AG08395 (cell line): ENCODE measurements at places on chromosomes 16 and 17.

GRCh38 chr17:61402978-61403800, 3.5 kb downstream of the TBX2 start:
- no peak for DNase-seq

GRCh38 chr17:39536468-39536867, 71.3 kb downstream of the NEUROD2 start:
- no peak for DNase-seq

GRCh38 chr16:76984196-76984595, 206.8 kb upstream of the MON1B start:
- DNase-seq = no peak

- no peak for DNase-seq
These were observed 1.5 kb downstream of the NPLOC4 start for GRCh38 chr17:81635431-81635830.

DNA sequence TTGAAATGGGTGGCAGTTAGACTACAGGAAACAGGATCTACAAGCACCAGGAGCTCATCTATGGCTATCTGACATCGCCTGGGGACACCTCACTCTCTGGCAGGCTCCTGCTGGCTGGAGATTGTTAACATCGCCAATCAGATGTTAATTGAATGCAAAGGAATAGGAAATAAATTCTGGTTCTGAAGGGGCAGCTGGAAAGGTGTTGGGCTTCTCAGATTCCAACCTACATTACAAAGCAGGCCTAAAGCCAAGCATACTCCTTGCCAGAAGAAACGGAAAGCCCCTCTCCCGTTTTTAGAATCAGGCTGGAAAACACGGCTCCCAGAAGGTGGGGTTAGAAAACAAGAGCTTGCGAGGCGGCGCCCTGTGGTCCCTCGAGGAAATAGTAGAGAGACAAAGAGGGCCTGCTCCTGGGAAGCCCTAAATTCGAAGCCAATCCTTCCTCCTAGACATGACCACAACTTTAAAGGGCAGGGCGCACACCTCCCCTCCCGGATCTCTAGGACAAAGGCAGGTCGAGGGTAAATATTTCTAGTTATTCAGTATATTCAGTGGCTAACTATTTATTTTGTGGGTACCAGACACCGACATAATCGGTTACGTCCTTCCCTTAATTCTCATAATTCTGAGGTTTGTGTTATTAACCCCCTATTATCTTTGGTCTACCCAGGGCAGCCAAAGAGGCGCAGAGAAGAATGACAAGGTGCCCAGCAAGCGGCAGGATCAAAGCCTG, 763 bp upstream of the TOM1L1 start:
- DNase-seq = no peak

DNA sequence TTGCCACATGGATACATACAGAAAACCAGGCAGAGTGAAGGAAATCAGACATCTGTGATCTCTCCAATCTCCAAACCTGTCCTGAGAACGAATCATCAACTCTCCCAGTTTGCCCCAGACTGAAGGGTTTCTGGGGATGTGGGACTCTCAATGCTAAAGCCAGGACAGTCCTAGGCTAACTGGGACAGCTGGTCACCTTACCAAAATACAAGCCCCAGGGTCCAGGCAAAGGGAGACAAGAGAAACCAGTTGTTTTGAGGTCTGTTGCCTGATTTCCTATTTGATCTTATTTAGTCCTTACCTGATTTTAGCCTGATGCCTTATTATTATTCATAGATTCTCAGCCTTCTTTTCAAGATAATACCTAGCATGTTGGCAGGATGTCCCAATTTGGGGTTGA, 51.7 kb upstream of the TAC4 start:
- DNase-seq = no peak

DNA sequence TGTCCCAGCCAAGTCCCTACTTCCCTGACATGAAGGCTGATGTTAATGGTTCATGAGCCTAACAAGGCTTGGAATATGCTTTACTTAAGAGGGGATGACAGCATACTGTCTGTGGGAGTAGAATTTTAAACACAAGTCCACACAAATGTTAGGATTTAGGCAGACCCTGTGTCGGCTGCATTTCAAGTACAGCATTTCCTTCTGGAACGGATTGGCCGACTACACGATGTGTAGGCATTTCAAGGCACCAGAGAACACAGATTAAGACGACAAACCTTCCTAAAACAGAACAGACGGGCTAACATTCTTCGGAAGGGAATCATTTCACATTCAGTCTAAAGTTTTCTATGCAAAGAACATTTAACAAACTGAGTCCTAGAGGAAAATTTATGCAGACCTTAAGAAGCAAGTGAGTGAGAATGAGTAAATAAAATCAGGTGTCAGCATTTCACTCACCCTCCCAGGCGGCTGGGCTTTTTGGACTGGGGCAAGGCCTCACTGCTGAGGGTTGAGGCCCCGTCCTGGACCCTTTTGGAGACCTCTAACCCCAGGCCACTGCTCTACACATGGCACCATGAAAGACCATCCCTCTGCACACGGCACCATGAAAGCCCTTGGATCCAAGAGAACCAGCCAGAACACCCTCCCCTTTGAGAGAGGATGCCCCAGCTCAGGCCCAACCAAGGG, 67.5 kb downstream of the SMPD3 start:
- DNase-seq = no peak

- DNase-seq = peak; percentile 31
These were observed 315.4 kb downstream of the MAP2K6 start for GRCh38 chr17:69729944-69730343.

- DNase-seq = no peak
These were observed 66.4 kb downstream of the PRKCB start for GRCh38 chr16:23902034-23902747.

GRCh38 chr16:54928411-54929089, 2.1 kb upstream of the IRX5 start:
- DNase-seq = peak; percentile 33

GRCh38 chr16:69424935-69425784, 741 bp downstream of the CYB5B start:
- no peak for DNase-seq

DNA sequence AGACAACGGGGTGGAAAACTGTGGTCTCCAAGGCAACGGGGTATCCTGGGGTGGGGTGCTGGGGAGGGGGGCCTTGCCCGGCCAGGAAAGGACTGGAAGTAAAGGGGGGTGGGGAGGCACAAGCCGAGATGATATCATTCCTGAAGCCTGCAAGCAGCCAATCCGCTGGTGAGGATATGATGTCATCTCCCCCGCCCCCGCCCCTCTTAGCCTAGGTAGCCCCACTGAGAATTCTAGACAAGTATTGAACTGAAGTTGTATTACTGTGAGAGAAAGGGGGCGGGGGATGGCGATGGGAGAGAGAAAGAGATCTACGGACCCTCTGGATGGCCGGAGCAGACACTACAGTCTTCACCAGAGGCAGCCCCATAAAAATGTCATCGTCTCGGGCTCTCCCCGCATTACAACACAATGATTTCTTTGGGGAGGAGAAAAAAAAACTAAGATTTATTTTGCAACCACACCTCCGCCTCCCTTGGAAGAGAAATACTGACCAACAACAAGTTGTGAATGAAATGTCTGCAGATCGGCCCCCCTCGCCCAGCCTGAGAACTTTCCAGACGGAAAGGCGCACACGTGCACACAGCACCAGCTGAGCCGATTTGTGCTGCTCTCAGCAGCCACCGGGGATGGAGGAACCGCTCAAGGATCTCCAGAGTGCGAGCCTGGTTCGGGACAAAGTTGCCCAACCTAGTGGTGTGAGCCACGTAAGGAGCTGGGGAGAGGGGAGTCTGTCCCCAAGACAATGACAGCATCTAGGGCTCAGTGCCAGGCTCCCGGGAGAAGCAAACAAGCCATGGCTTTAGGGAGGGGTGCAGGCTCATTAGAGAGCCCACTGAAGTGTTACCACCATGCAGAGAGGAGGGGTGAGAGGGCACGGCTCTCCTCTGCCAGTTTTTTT, 222.1 kb downstream of the SOX9 start:
- DNase-seq = no peak

- no peak for DNase-seq
These were observed 58.7 kb downstream of the SOCS3 start for GRCh38 chr17:78300962-78301820.

DNA sequence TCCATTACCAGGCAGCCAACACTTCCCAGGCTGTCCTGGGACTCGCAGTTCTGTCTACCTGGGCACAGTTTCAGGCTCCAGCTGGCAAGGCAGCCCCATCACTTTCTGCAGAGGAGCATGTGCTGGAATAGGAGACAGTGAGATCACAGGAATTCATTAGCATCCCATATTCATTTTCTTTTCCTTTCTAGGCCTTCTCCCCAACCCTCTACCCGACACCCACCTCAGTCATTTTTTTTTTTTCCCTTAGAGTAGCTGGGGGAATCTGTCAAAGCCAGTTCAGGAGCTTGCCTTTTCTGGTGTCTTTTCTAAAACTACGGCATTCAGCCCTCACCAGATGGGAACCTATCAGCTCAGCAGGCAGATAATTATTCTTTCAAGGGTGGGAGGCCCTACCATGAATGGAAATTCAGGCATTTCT, 42.4 kb upstream of the FBXO47 start:
- DNase-seq = no peak

- DNase-seq = no peak
These were observed 56.9 kb upstream of the ACSF3 start for GRCh38 chr16:89036776-89037175.

GRCh38 chr17:10447026-10447931, 22.1 kb downstream of the MYH4 start:
- DNase-seq = no peak

- DNase-seq = no peak
These were observed 123.9 kb downstream of the RPTOR start for GRCh38 chr17:80668375-80669148.

- no peak for DNase-seq
These were observed 17.8 kb downstream of the ENPP7 start for GRCh38 chr17:79748295-79749099.

DNA sequence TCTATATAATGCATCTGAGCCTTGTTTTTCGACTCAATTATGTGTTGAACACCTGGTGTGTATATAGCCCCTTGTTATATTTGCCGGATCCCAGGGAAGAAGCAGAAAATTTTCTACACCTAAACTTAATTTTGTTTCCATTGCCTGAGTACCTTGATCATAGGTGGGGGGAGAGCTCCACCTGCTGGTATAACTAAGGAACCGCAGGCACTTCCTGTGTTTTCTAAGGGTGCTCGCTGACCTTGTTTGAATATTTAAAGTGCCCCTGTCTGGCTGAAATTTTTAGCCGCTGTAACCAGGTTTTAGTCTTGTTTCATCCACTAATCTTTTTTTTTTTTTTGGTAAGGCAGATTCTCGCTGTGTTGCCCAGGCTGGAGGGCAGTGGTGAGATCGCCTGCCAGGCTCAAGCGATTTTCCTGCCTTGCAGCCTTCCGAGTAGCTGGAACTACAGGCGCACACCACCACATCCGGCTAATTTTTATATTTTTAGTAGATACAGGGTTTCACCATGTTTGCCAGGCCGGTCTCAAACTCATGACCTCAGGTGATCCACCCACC, 6.5 kb upstream of the NUBP1 start:
- DNase-seq = peak; percentile 72

- no peak for DNase-seq
These were observed 19.4 kb downstream of the RARA start for GRCh38 chr17:40328386-40328766.
